ENCODE measurements at places on chromosomes 7 and 10. TPM values are rescaled to one million over a fixed set of nuclear protein-coding genes. Genes with fewer than 3 reads are reported as not detected.

GRCh38 chr10:6648894-6649720 is 69.0 kb upstream of the PRKCQ start:
- no peak overlapping the region for H3K27ac ChIP-seq
- H3K4me1 ChIP-seq = no peaks in the 10 kb centered on the region
- H3K4me3 ChIP-seq = no peak overlapping the region
- no peak for DNase-seq
- H3K27me3 ChIP-seq = no peaks in the 10 kb centered on the region
- no peaks in the 10 kb centered on the region for H3K36me3 ChIP-seq

GRCh38 chr7:103447073-103447960 is 1.3 kb upstream of the SLC26A5 start:
- H3K27me3 ChIP-seq = peaks cover 35% of the 10 kb centered on the region
- no peak overlapping the region for H3K27ac ChIP-seq
- H3K4me1 ChIP-seq = peaks cover 7% of the 10 kb centered on the region

DNA sequence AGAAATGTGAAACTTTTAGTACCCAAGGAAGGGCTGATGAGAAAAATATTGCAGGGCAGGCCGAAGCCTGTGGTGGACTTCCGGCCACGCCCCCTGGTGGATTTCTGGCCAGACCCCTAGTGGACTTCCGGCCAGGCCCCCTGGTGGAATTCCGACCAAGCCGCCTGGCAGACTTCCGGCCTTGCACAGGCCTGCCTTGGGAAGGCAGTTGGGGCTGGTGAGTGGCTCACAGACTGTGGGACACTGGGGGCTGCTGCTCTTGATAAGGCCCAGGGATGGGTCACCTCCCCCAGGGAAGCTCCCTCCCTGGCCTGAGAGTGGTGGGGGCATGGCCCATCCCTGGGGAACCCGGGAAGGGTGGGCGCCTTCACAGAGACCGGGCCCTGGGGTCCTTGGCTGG is 116.4 kb upstream of the MKI67 start:
- DNase-seq = no peak
- H3K27me3 ChIP-seq = no peaks in the 10 kb centered on the region
- H3K4me1 ChIP-seq = no peaks in the 10 kb centered on the region
- no peak overlapping the region for H3K27ac ChIP-seq

GRCh38 chr7:111108000-111108399 is 17.1 kb downstream of the LRRN3 start:
- H3K27me3 ChIP-seq = no peaks in the 10 kb centered on the region
- H3K27ac ChIP-seq = no peak overlapping the region
- no peaks in the 10 kb centered on the region for H3K36me3 ChIP-seq
- no peak overlapping the region for H3K4me3 ChIP-seq

- peaks cover 11% of the 10 kb centered on the region for H3K4me1 ChIP-seq
- H3K27ac ChIP-seq = no peak overlapping the region
- H3K4me3 ChIP-seq = no peak overlapping the region
- H3K36me3 ChIP-seq = no peaks in the 10 kb centered on the region
- DNase-seq = no peak
- peaks cover 5% of the 10 kb centered on the region for H3K27me3 ChIP-seq
Measured at GRCh38 chr10:73581918-73582317, 9.2 kb downstream of the USP54 start.

- DNase-seq = peak; percentile 76
- peaks cover 12% of the 10 kb centered on the region for H3K36me3 ChIP-seq
- peaks cover 65% of the 10 kb centered on the region for H3K4me1 ChIP-seq
- H3K4me3 ChIP-seq = peak overlapping the region; percentile 9
Measured at GRCh38 chr7:27148031-27148755, 619 bp upstream of the HOXA6 start.

DNA sequence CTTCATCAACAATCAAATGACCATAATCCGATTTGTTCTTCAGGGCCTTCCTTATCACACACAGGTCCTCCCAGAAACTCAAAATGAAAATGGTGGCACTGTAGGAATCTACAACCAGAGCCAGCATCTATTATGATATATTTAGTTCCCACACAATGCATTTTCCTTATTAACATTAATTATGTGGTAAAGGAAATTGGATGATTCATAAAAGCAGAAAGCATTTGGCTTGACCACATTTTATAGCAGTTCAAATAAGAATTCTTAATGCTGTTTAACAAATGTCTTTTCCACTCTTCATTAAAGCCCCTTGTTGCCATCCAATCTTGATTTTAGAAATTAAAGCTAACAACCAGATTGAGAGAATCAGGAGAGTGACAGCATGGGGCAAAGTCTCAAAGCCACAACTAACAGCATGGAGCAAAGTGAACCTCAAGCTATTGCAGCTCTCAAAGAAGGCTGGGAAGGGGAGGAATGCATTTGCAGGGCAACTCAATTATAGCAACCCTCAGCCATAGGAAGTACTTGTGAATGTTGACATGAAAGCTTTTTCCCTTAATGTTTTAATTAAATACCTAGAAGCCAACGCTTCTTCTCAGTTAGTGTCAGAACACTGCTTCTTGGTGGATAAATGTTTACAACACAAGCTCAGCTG is 549.1 kb downstream of the NXPH1 start:
- H3K4me1 ChIP-seq = no peaks in the 10 kb centered on the region
- no peak for DNase-seq
- H3K36me3 ChIP-seq = no peaks in the 10 kb centered on the region
- H3K27me3 ChIP-seq = no peaks in the 10 kb centered on the region
- no peak overlapping the region for H3K27ac ChIP-seq
- no peak overlapping the region for H3K4me3 ChIP-seq

GRCh38 chr10:26557641-26558014 is 119.5 kb downstream of the APBB1IP start:
- no peak overlapping the region for H3K27ac ChIP-seq
- no peaks in the 10 kb centered on the region for H3K27me3 ChIP-seq
- H3K4me1 ChIP-seq = no peaks in the 10 kb centered on the region
- DNase-seq = no peak
- H3K36me3 ChIP-seq = no peaks in the 10 kb centered on the region
- no peak overlapping the region for H3K4me3 ChIP-seq

DNA sequence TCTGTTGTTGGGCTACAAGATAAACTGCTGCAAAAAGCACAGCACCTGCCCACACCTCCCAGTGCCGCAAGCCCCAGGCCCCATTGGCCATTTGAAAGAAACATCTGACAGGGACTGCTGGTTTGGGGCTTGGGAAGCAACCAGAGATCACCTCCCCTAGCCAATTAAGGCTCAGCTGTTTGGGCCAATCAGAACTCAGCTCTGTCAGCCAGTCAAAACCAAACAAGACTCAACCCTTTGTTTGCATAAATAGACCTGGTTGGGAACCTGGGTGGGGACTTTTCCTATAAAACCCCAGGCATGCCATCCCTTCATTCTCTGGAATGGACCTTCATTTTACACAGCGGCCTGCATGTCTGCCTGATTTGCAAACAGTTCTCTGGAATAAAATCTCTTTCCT is 17.2 kb upstream of the NME8 start:
- DNase-seq = no peak
- no peak overlapping the region for H3K4me3 ChIP-seq
- H3K36me3 ChIP-seq = no peaks in the 10 kb centered on the region
- no peaks in the 10 kb centered on the region for H3K27me3 ChIP-seq
- no peak overlapping the region for H3K27ac ChIP-seq
- no peaks in the 10 kb centered on the region for H3K4me1 ChIP-seq

DNA sequence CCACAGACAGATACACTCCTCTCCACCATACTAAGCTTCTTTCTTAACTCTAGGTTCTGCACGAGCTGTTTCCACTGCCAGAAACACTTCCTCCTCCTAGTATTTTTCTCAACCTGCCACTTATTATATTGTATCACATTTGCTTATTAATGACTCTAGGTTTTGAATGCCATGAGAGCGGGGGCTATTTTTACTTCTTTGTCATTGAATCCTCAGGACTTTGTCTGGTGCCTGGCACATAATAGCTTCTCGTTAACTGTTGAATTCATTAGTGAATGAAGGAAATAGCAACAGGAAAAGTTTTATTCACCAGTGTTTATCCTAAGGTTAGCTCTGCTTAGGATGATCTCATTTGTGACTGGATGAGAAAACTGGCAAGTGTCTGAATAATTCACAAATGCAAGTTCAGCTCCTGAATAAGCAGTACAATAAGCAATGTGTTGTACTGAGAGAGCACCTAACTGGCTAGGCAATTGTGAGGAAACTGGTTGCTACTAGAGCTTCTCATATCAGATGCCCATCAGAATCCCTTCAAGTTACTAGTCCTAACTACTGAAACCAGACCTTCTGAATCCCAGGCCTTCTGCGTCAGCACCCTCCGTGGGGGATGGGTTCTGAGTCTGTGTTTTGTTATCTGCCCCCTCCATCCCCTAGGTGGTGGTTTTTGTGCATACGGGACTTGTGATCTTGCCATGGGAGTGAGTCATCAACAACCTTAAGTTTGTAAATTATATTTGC is 92.7 kb downstream of the LSMEM1 start:
- peak; percentile 6 for DNase-seq

- no peak overlapping the region for H3K4me3 ChIP-seq
- no peaks in the 10 kb centered on the region for H3K27me3 ChIP-seq
- H3K27ac ChIP-seq = no peak overlapping the region
- H3K36me3 ChIP-seq = no peaks in the 10 kb centered on the region
- no peaks in the 10 kb centered on the region for H3K4me1 ChIP-seq
- no peak for DNase-seq
Measured at GRCh38 chr7:82405301-82405700, 38.3 kb downstream of the CACNA2D1 start.

- no peaks in the 10 kb centered on the region for H3K36me3 ChIP-seq
- H3K4me3 ChIP-seq = no peak overlapping the region
- H3K27me3 ChIP-seq = no peaks in the 10 kb centered on the region
- DNase-seq = no peak
Measured at GRCh38 chr10:3978174-3978573, 193.2 kb upstream of the KLF6 start.

DNA sequence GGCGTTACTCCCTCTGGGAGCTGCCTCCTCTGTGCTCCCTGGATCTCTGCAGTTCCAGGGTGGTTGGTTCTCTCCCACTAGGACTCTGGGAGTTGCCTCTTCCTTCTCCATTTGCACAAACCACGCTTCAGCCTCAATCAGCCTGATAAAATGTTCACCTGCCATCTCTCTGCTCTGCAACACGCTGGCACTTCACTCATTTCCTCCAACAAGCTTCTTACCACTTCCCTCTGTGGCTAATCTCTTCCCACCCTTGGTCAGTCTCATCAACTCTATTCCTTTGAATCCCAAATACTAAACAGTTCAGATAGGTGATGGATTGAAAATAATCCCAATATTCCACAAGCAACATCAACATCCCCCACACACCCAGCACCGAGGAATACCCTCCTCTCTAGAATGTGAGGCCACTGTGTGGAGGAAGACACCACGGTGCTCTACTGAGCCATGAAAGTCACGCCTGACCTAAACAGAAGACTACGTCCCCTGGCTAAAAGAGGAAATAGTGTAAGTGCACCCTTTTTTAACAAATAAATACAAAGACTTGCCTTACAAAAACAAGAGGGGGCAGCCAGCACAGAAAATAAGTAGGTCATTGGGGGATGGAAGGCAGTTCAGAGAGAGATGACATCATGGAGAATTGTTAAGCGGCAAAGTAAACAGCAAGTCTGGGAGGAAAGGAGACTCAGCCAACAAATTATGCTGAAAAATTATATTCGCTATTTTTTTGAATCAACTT is 1.9 kb upstream of the FAM170B start:
- no peaks in the 10 kb centered on the region for H3K36me3 ChIP-seq
- no peaks in the 10 kb centered on the region for H3K27me3 ChIP-seq
- DNase-seq = peak; percentile 13
- H3K27ac ChIP-seq = no peak overlapping the region
- H3K4me3 ChIP-seq = no peak overlapping the region
- no peaks in the 10 kb centered on the region for H3K4me1 ChIP-seq

DNA sequence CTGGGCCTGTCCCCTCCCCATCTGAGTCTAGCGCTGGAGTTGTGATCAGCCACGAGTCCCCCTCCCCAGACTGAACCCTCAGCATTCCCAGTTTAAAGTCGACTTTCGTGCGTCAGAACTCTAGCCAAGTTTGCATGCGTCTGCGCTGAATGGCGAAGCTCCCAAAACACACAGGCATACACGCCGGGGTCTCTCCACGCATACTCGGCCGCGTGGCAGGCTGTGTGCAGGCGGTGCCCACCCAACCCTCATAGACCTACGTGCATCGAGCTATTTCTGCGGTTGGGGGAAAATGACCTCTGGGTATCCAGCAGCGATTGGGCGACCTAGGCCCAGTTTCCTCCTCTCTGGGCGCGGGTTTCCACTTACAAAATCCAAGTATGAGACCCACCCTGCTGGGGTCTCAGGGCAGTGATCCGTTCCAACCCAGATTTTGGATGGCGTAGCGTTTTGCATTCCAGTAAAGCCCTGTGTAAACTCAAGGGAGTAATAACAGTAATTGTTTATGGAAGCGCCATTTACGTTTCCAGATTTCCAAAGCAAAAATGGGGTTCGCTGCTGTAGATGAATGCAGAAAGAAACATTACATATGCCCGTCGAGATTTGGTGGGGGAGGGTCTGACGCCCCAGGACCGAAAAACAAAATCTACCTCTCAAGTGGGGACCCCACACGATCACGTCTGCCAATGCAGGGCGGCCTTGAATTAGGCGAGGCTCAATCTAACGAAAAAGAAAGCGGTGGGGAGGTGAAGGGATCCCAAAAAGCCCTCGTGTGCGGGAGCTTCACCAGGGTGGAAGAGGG is 2.0 kb upstream of the HMX3 start:
- H3K27me3 ChIP-seq = peaks cover 78% of the 10 kb centered on the region
- no peak overlapping the region for H3K4me3 ChIP-seq
- DNase-seq = no peak
- H3K4me1 ChIP-seq = peaks cover 10% of the 10 kb centered on the region

DNA sequence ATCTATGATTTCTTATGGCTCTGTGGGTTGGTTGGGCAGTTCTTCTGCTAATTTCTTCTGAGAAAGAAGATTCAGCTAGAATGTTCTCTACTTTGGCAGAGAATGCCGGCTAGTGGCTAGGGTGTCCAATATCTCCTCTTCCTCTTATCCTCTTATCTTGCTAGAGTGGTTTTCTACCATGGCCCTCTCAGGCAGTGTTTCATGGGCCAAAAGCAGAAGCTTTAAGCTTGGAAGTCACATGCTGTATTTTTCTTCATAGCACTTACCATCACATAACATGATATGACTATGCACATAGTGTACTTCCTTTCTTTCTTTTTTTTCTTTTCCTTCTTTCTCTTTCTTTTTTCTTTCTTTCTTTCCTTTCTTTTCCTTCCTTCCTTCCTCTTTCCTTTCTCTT is 140.0 kb downstream of the ITGB8 start:
- H3K27me3 ChIP-seq = no peaks in the 10 kb centered on the region
- H3K36me3 ChIP-seq = no peaks in the 10 kb centered on the region
- H3K4me3 ChIP-seq = no peak overlapping the region
- no peak overlapping the region for H3K27ac ChIP-seq

DNA sequence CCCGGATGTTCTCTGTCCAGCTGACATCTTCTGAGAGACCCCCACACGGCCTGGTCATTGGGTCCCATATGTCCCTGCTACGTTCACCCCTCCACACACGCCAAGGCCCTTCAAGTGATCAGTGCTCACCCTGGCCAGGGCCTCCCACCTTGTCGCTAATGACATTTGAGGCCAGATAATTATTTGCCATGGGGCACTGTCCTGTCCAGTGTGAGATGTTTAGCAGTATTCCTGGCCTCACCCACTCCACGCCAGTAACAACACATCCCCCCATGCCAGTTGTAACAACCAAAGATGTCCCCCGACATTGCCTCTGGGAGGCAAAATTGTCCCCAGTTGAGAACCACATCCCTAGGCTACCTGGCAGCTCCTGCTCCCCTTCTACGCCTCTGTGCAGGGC is 49.9 kb upstream of the NANOS1 start:
- no peak overlapping the region for H3K4me3 ChIP-seq
- no peaks in the 10 kb centered on the region for H3K36me3 ChIP-seq
- H3K27ac ChIP-seq = no peak overlapping the region
- H3K27me3 ChIP-seq = no peaks in the 10 kb centered on the region
- H3K4me1 ChIP-seq = no peaks in the 10 kb centered on the region

Gene GPER1
- 0.25 TPM for total RNA-seq

Gene SAMD9L
- 10.5 TPM for total RNA-seq

Gene INMT
- not detected for total RNA-seq

Gene MSMB
- total RNA-seq = not detected

Gene CCDC7
- total RNA-seq = 6.6 TPM

Gene CALML5
- total RNA-seq = not detected

Measured in endothelial cell of umbilical vein (primary cell).